ENCODE measurements at places on chromosomes 16 and 17. TPM values are rescaled to one million over a fixed set of nuclear protein-coding genes. Genes with fewer than 3 reads are reported as not detected.

SPN gene
- total RNA-seq = not detected

CDH13 gene
- 98.6 TPM for total RNA-seq

AOC2 gene
- total RNA-seq = 5.3 TPM

NPIPB8 gene
- not detected for total RNA-seq

CRYM gene
- total RNA-seq = not detected

SSTR5 gene
- total RNA-seq = not detected

MYO15B gene
- 610 TPM for total RNA-seq

- DNase-seq = no peak
Observed at GRCh38 chr17:72617557-72617956, 474.9 kb downstream of the SLC39A11 start.

GRCh38 chr17:74491626-74492025 lies 25.2 kb downstream of the CD300A start:
- DNase-seq = no peak

DNA sequence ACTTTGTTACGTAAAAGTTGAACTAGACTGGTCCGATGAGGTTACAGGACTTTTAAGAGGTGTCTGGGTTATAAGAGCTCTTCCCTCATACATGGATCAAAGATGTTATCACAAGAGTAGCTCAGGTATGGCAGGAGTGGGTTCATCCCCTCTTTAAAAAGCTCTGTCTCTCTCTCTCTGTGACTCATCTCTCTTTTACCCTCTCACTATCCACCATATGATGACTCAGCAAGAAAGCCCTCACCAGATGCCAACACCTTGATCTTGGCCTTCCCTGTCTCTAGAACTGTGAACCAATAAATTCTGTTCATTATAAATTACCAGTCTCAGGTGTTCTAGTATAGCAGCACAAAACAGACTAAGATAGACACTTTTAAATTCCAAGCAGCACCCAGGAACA lies 1.9 kb upstream of the CLEC19A start:
- DNase-seq = no peak

- DNase-seq = no peak
Observed at GRCh38 chr16:4233431-4233830, 8.4 kb downstream of the SRL start.

- DNase-seq = no peak
Observed at GRCh38 chr17:968812-969730, 10.5 kb downstream of the NXN start.

DNA sequence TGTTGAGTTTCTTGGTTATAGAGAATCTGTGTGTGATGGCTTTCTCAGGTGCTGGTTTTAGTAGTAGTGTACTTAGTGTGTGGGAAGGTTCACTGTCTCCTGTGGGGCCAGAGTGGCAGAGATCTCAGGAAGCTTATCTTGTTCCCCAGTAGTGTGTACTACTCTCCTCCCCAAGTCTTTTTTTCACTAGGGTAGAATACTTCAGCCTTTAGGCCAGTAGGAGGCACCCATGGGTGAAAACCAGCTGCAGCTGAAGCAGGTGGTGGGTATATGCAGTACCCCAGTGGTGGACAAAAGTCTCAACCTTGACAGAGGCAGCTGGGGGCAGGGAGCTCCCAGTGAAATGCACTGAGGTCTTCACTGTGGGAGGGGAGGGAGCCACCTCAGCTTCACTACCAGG lies 109.9 kb downstream of the PHKB start:
- no peak for DNase-seq

DNA sequence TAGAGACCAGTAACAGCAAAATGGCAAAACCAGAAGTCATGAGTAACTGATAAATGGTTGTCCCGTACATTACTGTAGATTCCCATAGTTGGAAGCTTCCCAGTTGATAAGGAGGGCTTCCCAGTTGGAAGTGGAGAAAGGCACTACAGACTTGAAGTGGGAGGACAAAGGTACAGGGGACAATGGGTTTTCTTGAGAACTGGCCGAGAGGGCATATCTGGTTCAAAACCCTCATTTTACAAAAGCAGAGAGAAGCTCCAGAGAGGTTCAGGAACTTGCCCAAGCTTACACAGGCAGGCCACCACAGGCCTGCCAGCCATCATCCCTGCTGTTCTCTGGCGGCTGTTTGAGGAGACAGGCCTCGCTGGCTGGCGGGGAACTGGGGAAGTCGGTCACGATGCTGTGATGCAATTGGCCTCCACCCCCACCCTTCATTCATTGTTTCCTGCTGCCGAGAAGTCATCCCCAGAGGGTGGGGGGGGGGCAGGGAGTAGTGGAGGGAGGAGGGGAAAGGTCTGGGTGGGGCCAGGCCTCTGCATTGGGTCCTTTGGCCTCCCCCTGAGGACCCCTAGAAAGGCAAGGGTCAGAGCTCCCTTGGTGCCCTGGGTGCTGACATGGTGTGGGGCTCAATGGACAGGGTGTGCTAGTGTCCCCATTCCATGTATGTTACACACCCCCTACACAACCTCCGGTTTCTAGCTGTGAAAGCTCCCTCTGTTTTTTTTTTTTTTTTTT lies 3.0 kb downstream of the UBALD2 start:
- peak; percentile 56 for DNase-seq

- peak; percentile 53 for DNase-seq
Observed at GRCh38 chr16:57301126-57301817, 16.8 kb upstream of the PLLP start.

DNA sequence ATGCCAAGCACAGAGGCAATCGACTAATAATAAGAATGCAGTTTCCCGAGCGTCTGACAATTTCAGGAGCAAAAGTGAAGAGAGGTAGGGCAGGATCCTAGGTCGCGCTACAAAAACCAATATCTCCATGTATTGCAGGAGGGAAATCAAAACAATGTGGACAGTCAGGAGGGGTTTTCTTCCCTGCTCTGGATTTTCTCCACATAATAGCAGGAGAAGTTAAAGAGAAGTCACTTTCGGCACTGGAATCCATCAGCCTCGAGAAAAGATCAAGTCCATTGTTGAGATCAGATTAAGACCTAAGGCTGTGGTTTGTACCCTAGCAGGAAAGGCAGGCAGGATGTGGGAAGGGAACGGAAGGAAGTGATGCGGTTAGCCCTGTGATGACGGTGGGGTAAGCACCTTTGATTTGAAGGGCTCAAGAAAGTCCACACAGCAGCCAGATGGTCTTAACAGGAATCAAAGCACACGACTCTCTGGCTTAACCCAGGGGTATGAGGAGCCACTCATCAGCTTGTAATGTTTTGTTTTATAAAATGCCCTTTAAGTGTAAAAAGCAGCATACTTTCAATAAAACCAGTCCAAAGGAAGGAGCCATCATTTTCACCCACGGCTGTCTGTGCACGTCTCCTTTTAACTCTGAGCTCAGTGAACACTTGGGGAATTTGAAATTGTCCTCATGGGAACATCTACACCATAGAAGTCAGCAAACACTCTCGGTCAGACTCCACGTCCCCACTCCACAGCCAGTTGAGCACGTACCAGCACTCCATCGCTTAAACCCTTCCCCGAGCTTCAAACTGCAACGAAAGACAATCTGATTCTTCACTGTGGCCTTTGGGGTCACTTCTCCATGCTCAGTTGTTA lies 15.8 kb upstream of the AKTIP start:
- no peak for DNase-seq

GRCh38 chr17:75011401-75012095 lies 922 bp upstream of the MRPL58 start:
- peak; percentile 86 for DNase-seq

GRCh38 chr16:455453-455852 lies 30.0 kb downstream of the RAB11FIP3 start:
- DNase-seq = no peak

GRCh38 chr17:76644995-76645394 lies 1.4 kb upstream of the ST6GALNAC1 start:
- no peak for DNase-seq

DNA sequence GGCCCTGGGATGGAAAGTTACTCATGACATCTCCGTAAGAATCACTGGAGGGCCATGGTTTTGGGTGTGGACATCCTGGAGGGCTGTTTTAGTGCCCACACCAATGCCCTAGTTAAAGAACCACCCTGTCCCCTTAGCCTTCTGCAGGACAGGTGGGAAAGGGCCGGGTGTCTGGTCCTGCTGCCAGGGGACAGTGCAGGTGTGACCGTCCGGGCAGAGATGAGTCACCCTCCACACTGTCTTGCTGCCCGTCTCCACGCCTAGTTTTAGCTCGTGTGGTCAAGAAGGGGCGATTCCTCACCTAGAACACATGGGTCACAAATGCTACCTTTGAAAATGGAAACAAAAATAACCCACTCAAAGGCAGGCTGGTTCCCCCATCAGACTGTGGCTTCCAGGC lies 17.0 kb downstream of the CEP295NL start:
- DNase-seq = no peak

GRCh38 chr17:29251184-29251583 lies 4.5 kb downstream of the CRYBA1 start:
- no peak for DNase-seq

DNA sequence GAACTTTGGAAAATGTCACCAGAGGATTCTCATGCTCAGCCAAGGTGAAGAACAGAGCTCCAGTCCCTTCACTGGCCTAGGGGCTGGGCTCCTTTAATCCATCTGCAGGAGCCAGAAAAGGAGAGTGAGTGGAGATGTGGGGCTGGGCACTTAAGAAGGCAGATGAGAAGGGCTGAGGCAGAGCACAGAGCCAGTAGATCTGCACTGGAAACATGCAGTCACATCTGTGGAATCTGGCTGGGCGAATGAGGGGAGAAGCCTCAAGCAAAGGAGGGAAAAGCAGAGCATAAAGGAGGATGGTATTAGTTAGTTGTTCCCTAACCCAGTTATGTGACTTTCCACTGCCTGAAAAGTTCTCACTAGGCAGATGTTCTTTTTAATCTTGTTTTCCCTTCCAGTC lies 50.4 kb upstream of the BCAR1 start:
- no peak for DNase-seq

GRCh38 chr16:74153773-74154172 lies 142.8 kb upstream of the PSMD7 start:
- DNase-seq = no peak

DNA sequence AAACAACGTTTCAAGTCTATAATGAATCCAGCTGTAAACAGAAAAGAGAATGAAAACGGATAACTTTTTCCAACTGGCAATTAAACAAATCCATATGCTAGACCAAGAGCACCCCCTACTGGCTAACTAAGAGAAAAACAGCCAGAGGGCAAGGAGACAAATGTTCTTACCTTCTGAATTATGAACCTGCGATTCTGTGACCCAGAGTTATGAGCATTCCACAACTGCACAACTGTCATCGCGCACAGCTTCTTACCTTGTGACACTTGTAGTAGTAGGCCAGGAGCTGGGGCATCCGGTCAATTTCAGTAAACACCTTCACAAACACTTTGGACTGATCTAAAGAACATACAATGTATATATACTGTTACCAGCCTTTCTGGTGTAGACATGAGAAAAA lies 18.6 kb downstream of the COG7 start:
- DNase-seq = no peak
